ENCODE measurements at places on chromosomes 2 and 18. TPM values are rescaled to one million over a fixed set of nuclear protein-coding genes. Genes with fewer than 3 reads are reported as not detected.

LRP2 gene
- total RNA-seq = not detected

DNA sequence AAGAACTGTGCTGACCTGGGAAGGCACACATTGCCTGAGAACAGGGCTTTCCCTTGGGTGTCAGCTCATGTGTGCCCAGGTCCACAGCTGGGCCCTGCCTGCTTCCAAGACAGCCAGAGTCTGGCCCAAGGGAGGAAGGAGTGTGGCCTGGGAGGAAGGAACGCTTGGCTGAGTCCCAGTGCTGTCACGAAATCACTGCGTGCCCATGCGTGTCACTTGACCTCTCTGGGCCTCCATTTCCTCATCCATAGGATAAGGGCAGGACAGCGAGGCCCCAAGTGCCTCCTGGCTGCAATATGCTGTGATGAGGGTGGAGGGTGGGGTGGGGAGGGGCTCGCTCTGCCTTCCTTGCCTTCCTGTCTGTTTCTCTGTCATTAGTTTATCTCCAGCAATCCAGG lies 642 bp upstream of the KCNK3 start:
- DNase-seq = no peak

- no peak for DNase-seq
Observed at GRCh38 chr2:181104512-181105115, 124.2 kb downstream of the UBE2E3 start.

GRCh38 chr2:121263996-121264715 lies 20.8 kb downstream of the TFCP2L1 start:
- DNase-seq = no peak

DNA sequence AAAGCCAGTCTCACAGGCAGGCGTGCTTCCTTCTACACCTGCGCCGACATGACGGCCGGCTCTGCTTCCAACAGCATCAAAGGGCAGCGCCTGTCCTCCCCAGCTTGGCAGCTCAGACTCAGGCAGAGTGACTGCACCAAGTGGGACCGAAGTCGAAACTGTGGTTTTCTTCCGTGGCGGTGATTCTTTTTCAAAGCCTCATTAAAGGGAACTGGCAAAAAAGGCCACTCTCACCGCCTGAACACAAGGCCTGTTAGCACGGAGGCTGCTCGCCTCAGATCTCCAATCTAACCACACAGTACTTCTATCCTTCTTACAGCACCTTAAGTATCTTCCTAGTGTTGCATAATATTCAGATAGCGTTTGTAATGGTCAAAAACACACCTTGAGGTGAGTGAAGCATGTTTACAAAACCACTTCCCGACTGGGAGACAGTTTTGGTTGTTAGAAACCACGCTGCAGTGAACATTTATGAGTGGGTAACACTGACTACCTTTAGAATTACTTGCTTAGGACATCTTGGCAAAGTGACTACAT lies 236.4 kb downstream of the HDAC4 start:
- no peak for DNase-seq

- peak; percentile 33 for DNase-seq
Observed at GRCh38 chr2:54471221-54471711, 15.1 kb downstream of the SPTBN1 start.

All from foreskin keratinocyte (primary cell).